ENCODE measurements at places on chromosomes 16 and 17. TPM values are rescaled to one million over a fixed set of nuclear protein-coding genes. Genes with fewer than 3 reads are reported as not detected.

DNA sequence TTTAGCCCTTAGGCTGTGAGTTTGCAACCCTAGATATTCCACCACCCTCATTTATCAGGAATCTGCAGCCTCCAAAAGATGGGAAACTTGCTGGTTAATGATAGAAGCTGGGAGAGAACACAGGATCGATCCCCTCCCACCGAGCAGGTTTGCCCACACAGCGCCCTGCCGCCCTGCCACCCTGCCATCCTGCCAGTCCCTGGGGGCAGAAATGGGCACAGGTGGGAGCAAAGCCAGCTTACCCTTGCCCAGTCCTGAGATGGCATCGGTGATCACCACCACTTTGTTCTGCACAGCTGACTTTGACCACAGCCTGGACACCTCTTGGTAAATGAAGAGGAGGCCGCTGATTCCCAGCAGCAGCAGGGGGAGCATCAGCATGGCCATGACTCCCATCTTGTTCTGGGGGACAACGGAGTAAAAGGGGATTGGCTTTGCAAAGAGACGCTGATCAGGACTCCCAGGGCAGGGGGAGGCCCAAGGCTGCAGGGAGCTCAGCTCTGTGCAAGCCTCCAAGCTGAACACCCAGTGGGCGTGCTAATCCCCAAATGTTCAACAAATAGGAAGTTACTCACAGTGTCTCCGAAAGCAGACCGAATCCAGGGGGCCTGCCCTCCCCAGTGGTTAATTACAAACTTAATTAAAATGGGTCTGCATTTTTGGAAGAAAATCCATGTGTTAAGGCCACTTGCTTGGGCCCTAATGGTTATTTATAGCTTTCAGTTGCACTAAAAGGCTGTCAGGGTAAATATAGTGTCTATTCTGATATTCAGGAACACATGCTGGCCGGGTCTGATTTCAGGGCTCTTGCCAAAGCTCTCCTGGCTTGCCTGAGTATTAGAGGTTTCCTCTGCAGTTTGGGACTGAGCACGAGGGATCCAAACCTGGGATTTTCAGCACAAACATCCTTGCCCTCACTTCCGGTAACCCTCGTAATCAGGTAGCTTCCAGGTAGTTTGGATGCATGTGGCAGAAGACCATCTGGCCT is at the start of gene DHRS7C:
TSS of gene DHRS7C (minus strand) at position 704 of the 988 bp plus-strand sequence. CDS start at position 396, 308 bp downstream.
- no peak for DNase-seq

DNA sequence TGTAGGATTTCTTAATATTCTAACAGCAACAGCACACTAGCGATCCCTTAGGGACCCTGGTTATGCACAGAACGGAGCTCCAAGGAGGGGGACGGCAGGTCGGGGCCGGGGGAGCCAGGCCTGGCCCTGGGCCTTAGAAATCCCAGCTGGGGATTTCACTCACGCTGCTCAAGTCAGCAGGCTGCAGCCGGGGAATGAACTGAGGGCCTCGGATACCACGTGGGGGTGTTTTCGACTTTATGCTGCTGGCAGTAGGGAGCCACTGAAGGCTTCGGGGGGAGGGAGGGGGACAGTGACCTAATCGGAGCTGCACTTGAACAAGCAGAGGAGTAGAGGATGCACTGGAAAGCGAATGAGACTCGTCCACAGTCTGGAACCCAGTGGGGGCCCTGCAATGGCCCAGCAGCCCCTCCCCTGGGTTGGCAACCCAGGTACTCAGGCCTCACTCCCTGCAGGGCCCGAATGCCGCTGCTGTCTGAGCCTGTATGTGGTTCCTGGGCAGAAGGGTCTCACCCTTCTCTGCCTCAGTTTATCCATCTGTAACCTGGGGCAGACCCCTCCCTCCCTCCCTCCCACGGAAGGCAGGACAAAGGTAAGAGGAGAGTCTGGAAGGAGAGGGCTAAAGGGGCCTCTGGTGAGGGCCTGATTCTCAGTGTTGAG is 53.7 kb downstream of the RPH3AL start:
- DNase-seq, result no peak

GRCh38 chr16:871562-872345 is 71.2 kb upstream of the GNG13 start:
- DNase-seq, result no peak

DNA sequence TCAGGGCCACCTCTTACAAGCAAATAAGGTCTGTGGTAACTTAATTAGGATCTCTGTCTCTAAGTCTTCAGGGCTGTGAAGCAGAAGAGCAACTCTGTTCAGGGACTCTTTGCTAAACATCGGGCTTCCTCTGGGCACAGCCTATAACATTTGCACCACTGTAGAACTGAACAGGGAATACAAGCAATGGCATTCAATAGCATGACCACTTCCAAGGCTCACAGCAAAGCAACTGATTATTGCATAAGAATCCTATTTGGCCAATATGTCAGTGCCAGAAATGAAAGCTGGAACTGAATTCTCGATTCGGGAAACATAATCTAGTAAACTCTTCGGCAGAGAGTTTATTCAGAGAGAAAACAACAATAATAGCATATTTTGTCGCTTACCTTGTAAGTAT is 92.2 kb upstream of the AMZ2 start:
- no peak for DNase-seq

- no peak for DNase-seq
Measured at GRCh38 chr16:80619824-80620223, 79.0 kb downstream of the DYNLRB2 start.

GRCh38 chr17:5798094-5798493 is 213.8 kb upstream of the NLRP1 start:
- no peak for DNase-seq

SMTNL2 gene
- not detected for total RNA-seq

FTO gene
- total RNA-seq, result 50.5 TPM

CCL8 gene
- total RNA-seq, result not detected

Measured in T-cell (primary cell).